ENCODE measurements at places on chromosomes 6 and 20.

- DNase-seq: no peak
These were observed 10.1 kb upstream of the NHSL1 start for GRCh38 chr6:138509371-138509770.

DNA sequence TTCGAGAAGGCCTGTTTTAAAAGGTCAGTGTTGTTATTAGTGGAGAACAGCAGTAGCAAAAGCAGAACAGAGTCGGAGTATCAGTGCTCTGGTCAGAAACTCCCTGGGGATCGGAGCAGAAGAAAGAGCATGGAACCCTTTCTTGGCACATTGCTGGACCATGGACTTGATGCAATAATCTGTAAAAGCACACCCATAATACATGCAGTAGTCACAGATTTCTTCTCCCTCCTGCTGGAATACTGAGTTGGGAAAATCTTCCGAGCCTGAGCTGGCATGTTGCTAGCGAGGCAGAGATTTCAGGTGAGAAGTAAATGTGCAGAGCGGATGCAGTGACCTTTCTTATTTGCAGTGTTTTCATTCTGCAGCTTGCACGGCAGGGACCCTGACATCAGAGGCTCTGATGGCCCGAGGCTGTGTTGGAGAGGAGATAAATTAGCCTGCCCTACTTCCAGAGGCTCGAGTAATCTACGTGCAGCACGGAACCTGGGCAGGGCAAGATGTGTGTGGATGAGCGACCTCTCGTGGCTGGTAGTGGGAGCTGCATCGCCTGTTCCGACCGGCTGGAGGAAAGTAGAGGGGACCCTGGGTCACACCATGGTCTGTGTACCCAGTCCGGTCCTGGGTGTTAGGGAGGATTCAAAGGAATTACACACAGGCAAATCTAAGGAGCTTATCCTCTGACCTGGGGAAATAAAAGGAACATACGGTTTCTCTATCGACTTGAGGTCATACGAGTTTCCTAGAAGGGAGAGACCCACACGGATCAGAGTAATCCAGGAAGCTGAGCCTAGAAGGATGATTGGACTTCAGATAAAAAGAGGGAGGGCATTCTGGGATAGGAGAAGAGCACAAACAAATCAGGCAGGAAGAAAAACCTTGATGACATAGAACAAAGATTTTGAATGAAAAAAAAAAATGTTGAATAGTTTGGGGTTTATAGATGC lies 137.0 kb upstream of the STMND1 start:
- peak; percentile 9 for DNase-seq

DNA sequence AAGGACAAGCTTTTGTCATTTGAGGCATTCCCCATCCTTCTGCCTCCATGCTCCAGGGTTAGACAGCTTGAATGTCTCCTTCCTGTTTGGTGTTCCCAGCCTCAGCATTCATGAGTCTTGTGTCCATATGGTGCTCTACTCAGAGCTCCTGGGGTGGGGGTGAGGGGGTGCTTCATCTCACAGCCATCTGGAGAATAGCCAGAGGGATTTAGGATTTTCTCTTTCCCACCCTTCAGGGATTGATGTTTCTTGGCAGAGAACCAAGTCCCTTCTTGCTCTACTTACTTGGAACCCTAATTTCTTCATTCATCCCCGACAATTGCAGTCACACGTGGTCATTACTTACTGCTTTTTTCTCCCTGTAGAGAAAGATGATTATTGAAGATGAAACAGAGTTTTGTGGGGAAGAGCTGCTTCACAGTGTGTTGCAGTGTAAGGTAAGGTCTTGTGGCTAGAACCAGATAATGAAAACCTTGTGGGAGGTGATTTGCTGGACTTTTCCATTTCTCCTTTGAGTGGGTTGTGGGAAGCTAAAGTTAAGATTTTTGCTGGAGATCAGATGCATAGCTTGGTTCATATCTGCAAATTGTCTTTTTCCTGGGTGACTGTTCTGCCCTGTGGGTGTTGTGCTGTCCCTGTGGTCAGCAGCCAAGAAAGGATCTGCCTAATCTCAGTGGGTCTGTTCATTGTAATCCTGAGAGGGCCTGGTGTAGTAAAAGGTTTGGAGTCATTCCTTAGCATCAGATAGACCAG lies 18.6 kb downstream of the CMTR1 start:
- DNase-seq: no peak

GRCh38 chr6:42402184-42402583 lies 49.5 kb downstream of the TRERF1 start:
- DNase-seq: peak; percentile 30

DNA sequence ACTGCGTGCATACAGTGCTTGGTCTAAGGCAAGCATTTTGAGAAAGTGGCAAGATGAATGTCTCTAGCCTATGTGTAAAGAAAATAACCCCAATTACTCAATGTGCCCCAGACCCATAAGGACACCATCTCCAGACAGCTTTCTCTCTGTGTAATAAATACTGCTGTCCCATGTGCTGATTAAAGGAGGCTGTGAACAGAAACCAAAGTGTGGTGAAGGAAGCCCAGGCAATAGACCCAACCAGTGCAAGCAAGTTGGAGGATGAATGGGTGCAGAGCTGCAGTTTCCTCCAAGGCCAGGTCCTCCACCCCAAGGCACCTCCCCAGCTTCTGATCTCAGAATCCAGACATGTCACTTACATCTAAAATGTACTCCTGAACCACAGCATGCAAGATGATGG lies 60.6 kb downstream of the TRAM2 start:
- DNase-seq: no peak

DNA sequence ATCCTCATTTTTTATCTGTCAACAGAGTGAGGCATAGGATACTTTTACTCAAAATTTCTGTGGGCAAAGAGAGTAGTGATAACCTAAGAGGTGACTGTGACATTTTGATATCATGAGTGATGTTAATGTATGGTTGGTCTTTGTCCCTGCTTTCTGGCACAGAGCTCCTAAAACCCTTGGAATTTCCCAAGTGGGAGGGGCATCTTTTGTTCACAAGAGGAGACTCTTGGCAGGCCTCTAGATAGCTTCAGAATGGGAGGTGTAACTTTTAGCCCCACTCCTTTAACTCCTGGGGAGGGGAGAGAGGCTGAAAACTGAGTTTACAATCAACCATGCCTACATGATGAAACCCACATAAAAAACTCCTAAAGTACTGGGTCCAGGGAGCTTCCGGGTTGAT lies 527.8 kb downstream of the RFPL4B start:
- no peak for DNase-seq

GRCh38 chr20:36117638-36118037 lies 36.9 kb upstream of the EPB41L1 start:
- DNase-seq: no peak

GRCh38 chr6:4394786-4395185 lies 259.4 kb upstream of the ECI2 start:
- DNase-seq: no peak

DNA sequence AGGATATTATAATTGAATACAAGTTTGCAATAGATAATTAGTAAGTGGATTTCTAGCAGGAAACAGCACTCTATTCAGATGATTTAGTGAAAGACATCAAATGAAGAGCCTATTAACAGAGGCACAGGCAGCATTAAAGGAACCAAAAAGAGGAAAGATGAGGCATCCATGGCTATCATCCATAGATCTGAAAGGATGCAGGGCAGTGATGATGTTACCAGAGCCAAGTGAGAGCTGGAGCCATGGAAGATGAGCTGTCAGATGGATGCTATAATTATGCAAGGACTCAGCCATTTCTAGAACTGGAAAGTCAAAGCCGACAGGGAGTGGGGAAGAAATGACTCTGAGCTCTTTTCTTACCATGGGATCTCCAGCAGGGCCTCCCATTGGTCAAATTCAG lies 66.8 kb upstream of the ANKEF1 start:
- no peak for DNase-seq

DNA sequence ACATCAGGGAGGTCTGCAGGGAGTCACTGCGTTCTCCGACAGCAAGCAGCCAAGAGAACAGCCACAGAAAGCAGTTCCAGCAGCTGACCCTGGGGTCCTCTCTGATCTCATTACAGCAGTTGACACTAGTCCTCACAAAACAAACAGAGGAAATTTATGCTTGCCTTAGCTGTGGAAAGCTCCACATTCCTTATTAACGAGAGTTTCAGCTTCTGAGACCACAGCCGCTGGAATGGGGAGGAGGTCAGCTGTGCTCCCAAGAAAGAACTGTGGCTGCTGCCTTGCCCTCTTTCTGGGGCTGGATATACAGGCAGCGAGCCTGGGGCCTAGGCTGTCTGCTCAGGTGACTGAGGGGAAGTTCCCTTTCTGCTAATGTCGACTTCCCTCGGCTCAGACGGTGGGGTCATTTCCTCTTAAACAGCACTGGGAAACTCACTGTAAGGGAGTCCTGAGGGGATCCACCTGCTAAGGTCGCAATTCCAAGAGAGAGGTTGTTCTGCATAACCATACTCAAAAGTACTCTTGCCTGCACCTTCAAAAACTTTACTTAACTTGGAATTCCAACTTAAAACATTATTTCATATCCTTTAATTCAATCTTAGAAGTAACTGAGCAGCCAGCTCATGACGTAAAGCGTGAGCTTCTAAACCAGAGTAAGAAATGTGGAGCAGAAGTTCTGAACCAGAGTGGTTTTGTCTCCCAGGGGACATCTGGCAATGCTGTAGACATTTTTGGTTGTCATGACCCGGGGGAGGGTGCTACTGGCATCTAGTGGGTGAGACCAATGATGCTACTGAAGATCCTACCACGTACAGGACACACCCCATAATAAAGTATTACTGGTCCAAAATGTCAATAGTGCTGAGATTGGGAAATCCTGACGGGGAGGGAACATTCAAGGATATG lies 80.3 kb downstream of the BACH2 start:
- DNase-seq: no peak

DNA sequence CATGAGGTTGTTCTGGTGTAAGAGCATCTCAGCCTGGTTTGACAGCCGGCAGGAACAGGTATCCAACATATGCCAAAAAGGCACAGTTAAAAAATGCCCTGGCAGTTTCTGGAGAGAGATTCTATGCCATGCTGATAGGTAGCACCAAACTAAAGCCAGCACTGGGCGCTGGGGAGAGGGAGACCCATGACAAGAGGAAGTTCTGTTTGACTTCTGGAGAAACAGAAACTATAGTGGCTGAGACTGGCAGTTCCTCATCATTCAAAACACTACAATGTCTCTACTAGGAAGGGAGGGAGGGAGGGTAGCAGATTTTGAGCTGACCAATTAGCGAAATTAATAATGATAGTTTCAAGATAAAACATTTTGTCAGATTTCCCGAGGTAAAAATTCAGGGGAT lies 174.1 kb downstream of the ADAT2 start:
- peak; percentile 12 for DNase-seq

- no peak for DNase-seq
These were observed 84.4 kb downstream of the SYNE1 start for GRCh38 chr6:152552616-152553209.

DNA sequence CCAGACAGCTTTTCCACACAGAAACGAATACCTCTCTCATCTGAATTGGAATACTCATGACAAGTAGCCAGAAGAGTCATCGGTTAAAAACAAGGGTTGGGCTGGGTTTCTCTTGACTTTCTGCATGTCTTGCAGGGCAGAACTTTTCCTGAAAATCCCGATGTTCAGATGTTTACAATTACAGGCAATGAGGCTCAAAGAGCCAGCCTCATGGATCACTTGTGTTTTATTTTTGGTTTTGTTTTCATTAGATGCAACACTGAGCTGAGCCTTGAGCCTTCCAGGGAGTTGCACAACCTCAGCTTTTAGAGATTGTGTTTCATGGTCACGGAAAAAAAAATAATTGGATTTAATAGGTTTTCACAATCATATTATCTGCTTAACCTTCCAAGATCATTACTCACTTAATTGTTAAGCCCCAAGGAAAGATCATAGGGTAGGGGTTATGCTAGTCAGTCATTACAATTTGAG lies 288.1 kb upstream of the PRDM1 start:
- DNase-seq: no peak

DNA sequence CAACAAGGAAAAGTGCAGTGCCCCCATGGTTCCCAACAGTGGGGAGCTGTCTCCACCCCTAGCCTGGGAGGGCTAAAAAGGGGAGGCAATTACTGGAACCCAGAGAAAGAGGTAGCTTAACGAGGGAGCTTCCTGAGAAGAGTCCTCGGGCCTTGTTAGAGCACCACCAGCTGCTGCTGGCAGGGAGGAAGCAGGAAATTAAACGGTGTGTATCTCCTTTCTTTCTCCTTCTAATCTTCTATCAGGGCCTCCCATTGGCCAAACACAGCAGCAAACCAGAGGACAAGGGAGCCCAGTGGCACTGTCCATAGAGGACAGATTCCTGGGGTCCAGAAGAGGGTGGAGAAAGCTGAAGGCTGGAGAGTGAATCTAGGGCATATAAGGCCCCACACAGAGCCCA lies 7.6 kb upstream of the BTN2A2 start:
- no peak for DNase-seq
